H4 (cell line): ENCODE measurements at places on chromosomes 3 and 15. TPM values are rescaled to one million over a fixed set of nuclear protein-coding genes. Genes with fewer than 3 reads are reported as not detected.

The BCL2A1 gene
- not detected in 2 replicates for total RNA-seq

The SCN11A gene
- not detected in 2 replicates for total RNA-seq

The BNC1 gene
- total RNA-seq, result not detected in 2 replicates

The AQP9 gene
- not detected in 2 replicates for total RNA-seq

The NANOGP8 gene
- total RNA-seq, result not detected in 2 replicates

DNA sequence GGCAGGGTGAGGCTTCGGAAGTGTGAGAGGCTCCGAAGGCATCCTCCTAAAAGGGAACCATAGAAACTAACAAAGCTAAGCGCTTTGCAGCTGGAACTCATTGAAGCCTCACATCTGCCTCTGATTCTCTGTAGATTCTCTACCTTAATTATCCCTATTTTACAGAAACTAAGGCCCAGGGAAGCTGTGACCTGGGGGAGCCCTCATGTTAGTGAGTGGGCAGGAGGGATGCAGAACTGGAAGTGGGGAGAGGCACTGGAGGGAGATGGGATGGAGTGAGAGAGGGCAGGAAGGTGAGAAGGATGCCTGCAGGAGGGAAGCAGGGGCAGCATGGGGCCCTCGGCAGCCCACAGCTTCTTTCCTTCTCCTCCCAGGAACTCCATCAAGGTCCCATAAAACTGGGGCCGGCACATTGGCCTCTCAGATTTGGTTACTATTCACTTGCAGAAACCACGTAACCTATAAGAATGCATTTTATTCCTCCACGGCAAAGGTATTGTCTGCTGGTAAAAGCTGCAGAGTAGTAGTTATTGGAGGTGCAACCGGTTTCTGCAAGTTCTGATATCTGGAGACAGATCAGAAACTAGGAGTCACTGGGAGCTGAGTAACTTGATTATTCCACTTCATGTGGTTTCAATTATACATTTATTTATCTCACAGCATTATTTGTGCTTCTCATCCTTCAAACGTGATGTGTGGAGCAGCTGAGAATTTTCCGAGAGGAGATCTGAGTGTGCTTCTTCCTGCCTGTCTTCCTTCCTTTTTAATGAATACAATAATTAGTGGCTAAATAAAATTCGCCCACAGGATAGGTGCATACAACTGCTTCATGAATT, 24.0 kb upstream of the CHCHD6 start:
- no peak for DNase-seq

GRCh38 chr3:103889675-103890074, 1454.9 kb downstream of the ZPLD1 start:
- no peak for DNase-seq

The RHO gene
- not detected in 2 replicates for total RNA-seq

GRCh38 chr3:184993394-184993793, 159.5 kb downstream of the C3orf70 start:
- no peak for DNase-seq

DNA sequence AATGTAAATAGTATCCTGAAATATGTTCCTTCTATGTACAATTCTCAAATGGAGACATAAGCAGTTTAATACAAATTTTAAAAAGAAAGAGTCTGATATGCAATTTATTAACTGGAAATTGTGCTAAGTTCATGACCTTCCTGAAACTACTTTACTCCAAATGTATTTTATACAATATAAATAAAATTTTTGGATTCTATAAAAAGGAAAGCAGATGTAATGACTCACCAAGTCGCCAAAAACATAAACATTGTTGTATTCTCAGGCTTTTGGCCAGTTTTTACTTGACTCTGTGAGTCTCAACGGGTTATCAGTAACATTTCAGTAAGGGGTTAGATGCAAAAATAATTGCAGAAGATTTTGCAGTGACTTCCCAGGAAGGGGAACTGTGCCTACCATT, 948.2 kb downstream of the EPHA3 start:
- peak; percentile 4 for DNase-seq
